Amniotic stem cell (primary cell): ENCODE measurements at places on chromosomes 16 and 17.

DNA sequence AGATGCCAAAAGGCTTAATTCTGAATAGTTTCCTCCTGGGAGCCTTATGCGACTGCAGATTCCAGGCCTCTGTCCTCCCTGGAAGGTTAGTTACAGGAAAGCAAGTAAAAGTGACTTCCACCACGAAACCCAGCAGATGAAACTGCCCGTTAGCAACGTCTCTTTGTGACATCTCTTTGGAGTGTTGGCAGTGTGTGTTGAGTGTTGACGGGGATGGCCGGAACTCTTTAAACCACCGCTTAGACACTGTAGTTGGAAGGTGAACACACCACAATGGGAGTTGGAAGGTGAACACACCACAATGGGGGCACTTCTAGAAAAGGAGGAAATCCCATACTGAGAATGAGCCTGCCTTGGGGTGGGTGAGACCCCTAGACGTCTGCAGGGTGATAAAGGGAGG is 858 bp downstream of the SKAP1 start:
- DNase-seq: no peak

GRCh38 chr17:45139533-45139920 is 4.0 kb downstream of the ACBD4 start:
- no peak for DNase-seq

DNA sequence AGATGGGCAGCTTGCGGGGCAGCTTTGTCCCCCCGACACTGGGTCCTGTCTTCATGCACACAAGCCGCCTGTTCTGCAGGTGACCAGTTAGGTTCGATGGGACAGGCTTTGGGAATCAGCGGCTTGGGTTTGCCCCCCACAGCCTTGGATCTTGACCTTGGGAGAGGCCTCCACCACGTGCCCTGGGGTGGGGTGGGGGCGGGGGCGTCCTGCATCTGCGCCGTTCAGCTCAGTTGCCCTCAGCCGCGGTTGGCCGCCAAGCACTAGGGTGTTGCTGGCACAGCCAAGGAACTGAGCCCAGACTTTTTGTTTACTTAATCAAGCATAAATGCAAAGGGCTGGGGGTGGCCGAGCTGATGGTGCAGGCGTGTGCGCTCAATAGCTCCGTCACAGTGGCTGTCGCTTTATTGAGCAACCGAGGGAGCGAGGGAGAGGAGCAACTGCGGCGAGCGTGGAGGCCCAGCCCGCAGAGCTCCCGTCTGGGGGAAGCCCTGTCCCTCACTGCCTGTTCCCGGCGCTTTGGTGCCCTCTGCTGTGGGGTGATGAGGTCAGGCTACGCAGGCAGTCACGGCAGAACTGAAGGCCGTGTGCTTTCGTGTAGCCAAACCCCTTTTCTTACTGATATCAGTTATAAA is 33.9 kb downstream of the JPH3 start:
- no peak for DNase-seq

GRCh38 chr17:77028900-77029299 is 111.9 kb upstream of the SEC14L1 start:
- no peak for DNase-seq

GRCh38 chr17:40596261-40596919 is 31.1 kb upstream of the CCR7 start:
- no peak for DNase-seq

DNA sequence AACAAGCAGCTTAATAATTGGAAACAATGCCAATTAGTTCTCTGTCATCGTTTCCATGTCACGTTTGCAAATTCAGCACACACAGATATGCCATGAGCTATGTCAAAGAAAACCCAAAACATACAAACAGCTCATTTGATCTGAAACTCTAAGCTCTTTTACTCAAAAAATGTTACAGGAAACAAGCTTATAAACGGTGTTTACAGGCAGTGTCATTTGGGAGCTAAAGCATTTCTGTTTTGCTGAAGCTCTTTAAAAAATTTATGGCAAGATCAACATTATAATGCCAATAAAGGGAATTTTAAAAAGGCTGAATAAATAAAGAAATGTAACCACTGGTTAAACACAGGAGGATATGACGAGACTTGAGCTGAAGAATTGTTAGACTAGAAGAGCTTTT is 94.0 kb upstream of the HS3ST2 start:
- no peak for DNase-seq
